ENCODE measurements at places on chromosomes 4 and X.
A peak's percentile ranks its signal among the peaks of the same experiment; 100 is the strongest.

DNA sequence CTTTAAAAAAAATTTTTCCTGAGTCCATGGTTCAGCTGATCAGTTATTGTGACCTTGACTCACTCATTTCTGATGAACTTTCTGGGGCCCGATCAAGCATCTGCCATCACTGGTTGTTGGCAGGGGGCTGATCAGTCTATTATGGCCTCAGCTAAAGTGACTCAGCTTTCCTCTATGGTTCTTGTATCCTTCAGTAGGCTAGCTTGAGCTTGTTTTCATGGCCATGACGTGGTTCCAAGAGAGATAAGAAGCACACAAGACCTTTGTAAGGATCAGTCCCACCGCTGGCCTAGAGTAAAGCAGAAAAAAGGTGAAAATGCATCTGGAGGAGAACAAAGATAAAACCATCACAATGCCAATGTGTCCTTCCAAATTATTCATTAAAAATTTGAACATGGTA is 29.8 kb upstream of the EPGN start:
- DNase-seq, result no peak

DNA sequence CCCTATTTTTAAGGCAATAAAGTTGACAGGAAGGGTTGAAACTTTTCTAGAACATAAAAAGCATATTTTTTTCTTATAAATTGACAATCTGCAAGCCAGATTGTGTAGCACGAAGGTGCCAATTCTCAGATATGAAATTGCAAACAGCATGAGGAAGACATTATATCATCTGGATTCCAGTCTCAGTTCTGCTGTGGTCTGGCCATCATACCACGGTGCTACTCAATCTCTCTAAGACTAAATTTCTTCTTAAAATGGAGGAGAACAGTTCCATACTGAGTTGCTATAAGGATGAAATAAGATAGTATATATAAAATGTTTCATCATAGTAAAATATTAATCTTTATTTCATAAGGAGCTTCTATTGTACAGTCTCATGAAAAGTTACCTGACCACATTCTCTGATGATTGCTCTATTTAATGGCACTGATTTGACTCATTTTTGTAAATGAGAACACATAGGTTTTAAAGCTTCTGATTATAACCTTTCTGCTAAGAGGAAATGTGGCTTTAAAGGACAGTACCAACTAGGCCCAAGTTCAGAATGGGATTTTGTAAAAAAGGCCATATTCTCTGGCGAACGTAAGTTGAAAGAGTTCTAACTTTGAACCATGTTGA is 127.9 kb downstream of the SHROOM3 start:
- no peak for DNase-seq

- no peak for DNase-seq
Measured at GRCh38 chrX:47080215-47080914, 2.1 kb downstream of the RGN start.

DNA sequence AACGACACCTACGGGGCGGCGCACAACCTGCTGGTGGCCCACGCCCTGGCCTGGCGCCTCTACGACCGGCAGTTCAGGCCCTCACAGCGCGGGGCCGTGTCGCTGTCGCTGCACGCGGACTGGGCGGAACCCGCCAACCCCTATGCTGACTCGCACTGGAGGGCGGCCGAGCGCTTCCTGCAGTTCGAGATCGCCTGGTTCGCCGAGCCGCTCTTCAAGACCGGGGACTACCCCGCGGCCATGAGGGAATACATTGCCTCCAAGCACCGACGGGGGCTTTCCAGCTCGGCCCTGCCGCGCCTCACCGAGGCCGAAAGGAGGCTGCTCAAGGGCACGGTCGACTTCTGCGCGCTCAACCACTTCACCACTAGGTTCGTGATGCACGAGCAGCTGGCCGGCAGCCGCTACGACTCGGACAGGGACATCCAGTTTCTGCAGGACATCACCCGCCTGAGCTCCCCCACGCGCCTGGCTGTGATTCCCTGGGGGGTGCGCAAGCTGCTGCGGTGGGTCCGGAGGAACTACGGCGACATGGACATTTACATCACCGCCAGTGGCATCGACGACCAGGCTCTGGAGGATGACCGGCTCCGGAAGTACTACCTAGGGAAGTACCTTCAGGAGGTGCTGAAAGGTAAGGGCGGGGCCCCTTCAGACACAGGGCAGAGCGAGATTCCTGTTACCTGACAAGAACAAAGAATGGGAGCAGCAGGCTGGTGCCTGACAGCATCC is 11.7 kb downstream of the RPL9 start:
- DNase-seq, result peak; percentile 26

GRCh38 chrX:137166591-137166990 is 132.8 kb upstream of the GPR101 start:
- no peak for DNase-seq

GRCh38 chr4:156635051-156635450 is 336.5 kb downstream of the PDGFC start:
- no peak for DNase-seq

DNA sequence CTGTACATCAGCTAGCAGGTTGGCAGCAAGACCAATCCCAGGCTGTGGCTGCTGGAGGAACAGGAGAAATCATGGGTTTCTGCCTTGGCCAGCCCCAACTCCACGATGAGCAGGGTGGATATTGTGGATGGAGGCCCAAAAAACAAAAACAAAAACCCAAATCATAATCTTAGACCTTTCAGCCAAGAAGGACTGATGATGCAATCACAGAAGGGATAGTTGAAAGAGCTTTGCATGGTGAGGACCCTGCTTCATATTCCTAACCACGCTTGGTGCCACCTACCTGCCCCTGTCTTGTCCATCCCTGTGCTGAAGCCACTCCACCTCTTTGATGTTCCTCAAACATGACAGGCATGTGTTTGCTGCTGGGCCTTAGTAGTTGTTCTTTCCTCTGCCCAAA is 68.8 kb upstream of the CT45A1 start:
- DNase-seq, result no peak

GRCh38 chr4:68344049-68344448 is 5.8 kb downstream of the YTHDC1 start:
- no peak for DNase-seq

DNA sequence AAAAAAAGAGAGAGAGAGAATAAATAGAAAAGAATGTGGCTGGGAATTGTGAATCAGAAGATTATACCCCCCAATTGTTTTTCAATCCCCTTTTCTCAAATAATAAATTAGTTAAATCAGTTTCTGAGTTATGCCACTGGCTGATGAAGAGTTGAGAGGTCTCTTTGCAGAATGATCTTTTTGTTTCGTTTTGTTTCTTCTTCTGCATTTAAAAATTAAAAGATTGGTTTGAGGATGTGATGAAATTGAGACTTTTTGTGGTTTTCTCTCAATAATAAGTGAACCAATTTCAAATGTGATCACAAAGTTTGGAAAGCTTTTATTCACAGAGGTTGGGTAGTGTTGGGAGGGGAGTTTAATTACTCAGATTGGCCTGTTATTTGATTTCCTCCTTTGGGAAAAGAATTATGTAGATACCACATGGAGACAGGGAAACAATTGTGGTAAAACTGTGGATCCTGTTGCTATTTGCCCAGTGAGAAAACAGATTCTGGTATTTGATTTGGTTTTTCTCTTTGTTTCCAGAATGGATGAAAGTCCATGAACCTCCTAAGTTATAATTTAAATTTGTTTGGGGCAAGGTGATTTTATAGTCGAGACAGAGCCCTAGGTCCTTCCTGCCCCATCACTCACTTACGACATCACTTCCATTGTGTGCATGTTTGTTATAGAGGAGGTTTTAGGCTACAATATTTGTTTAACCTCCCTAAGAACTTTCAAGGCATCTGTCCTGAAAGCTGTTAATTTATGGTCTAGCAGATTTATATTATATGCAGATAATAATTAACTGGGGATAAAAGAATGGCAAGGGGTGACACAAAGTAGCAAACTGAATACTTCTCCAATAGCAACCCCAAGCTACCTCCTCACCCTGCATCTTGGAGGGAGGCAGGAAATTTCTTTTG is 92.0 kb upstream of the BMPR1B start:
- no peak for DNase-seq

DNA sequence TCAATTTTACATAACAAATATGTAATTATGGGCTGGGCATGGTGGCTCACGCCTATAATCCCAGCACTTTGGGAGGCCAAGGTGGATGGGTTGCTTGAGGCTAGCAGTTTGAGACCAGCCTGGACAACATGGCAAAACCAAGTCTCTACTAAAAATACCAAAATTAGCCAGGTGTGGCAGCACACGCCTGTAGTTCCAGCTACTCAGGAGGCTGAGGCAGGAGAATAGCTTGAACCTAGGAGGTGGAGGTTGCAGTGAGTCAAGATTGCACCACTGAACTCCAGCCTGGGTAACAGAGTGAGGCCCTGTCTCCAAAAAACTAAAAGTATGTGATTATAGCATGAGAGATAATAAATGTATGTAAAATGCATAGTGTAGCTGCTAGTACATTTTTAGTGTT is 229.0 kb downstream of the PPARGC1A start:
- DNase-seq, result no peak

- DNase-seq, result no peak
Measured at GRCh38 chr4:100591161-100591876, 73.5 kb upstream of the EMCN start.

GRCh38 chr4:3157366-3157765 is 82.9 kb downstream of the HTT start:
- DNase-seq, result no peak

DNA sequence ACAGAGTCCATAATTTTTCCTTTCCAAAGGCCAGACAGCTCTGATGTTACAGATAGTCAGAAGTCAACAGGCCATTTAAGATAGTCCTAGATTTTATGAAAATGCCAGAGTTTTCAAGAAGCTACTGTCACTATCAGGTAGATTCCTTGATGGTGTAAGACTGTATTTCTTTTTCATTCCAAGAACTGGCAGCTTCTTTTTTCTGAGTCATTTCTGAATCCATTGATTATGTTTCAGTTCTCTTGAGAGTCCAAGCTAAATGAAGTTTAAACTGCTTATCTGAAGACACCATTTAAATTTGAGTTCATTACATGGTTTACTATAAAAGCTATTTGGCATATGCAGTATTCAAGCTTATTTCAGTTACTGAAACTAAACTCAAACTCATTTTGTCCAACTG is 44.6 kb downstream of the RASSF6 start:
- no peak for DNase-seq

DNA sequence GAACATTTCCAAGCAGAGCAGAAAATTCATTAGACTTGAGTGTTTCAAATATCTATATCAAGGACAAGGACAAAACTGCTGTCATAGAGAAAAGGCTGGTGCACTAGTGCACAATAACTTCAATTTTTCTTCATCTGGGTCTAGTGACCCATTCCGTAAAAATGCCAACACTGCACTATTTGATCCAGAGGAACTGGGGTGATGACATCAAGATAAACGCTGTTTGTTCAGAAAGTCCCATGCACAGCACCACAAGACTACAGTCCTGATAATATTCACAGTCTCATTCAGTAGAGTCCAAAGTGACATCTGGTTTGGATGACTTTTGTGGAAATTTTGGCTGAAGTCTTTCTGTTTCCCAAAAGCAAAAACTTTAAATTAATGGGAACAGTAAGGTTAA is 303.5 kb upstream of the GALNT7 start:
- DNase-seq, result no peak

- DNase-seq, result no peak
Measured at GRCh38 chrX:133414406-133415275, 648 bp downstream of the GPC4 start.

DNA sequence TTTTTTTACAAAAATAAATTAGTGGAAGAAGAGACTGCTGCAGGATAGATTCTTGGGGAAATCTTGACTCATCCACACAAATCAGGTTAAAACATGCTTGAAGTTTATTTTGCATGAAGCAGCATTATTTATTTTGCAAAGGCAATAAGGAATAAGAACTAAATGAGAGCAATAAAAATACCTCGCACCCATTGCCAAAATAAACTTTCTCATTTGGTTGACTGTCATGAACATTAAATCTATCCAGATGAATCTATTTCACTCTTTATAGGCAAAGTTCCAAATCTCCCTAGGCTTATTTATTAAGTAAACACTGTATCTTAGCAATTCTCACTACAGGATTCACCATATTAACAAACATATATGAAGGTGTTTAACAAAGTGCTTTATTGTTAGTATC is 58.9 kb downstream of the HOPX start:
- no peak for DNase-seq

DNA sequence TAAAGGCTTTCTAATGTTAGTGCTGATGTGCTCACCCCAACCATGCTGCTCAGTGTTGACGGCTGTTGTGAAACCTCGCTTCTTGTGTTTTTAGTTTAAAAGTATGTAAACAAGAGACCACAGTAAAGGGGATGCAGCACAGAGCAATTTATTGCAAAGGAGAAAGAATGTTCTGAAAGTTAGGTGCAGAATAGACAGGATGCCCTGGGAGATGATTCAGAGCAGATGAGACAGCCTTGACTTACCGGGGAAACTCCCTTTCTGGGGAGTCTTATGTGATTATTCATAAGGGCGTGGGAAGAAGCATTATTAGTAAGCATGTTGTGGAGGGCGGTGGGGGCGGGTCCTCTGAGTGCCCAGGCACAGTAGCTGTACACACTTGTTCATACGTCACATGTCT is 47.7 kb downstream of the EVC start:
- peak; percentile 9 for DNase-seq

- DNase-seq, result no peak
Measured at GRCh38 chr4:163295138-163295537, 37.3 kb downstream of the NPY1R start.

DNA sequence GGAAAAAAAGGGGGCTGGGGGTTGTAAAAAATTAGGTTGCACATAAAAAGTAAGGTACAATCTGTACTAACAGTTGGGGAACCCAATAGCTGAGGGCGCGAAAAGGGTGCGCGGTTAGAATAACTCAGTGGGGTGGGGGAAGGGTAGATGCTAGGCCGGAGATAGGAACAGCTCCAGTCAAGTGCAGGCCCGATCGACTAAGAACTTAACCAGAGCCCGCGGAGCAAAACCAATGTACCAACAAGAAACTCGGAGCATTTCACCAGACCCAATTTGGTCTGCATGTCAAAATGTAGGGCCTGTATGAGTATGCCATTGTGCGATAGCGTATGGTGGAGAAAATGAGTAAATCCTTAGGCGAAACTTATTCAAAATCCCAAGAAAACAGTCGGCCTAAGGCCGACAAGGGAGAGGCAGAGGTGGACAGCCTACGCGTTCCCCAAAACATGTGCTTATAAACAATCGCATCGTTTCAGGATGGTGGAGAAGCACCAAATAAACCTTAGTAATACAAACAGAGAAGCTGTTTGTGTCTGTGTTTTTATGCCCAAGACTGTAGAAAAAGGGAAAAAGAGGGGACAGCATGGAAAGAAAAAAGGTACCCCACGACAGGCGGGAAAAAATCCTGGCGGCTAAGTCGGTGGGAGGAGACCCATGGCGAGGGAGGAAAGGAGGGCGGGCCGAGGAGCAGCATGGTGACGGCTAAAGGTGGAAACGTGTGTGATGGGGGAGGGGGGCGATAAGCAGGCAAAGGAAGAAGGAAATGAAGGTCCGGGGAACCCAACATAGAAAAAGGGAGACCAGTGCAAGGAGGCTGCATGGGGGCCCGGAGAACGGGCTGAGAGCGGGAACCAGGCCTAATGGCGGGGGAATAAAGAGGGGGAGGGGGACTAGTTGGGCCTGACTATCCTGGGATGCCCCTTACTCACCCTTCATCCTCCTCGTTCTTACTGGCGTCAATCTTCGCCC is 990 bp downstream of the HNRNPD start:
- DNase-seq, result peak; percentile 85

- DNase-seq, result no peak
Measured at GRCh38 chrX:7252013-7252610, 104.2 kb upstream of the PUDP start.

GRCh38 chrX:17944833-17945497 is 83.9 kb upstream of the RAI2 start:
- DNase-seq, result no peak

All from stimulated activated CD4-positive, alpha-beta T cell treated with anti-CD3 and anti-CD28 coated beads, Interleukin-12 subunit alpha, Interleukin-12 subunit beta, amount 100 ng/mL, for 24 hours (primary cell).